ENCODE measurements at places on chromosomes 16 and 17.

GRCh38 chr16:88809676-88810165, 2.0 kb downstream of the APRT start:
- DNase-seq, result no peak

GRCh38 chr16:21656795-21657768, 4.7 kb upstream of the IGSF6 start:
- peak; percentile 80 for DNase-seq

GRCh38 chr16:10833271-10833670, 14.7 kb upstream of the TVP23A start:
- DNase-seq, result no peak

DNA sequence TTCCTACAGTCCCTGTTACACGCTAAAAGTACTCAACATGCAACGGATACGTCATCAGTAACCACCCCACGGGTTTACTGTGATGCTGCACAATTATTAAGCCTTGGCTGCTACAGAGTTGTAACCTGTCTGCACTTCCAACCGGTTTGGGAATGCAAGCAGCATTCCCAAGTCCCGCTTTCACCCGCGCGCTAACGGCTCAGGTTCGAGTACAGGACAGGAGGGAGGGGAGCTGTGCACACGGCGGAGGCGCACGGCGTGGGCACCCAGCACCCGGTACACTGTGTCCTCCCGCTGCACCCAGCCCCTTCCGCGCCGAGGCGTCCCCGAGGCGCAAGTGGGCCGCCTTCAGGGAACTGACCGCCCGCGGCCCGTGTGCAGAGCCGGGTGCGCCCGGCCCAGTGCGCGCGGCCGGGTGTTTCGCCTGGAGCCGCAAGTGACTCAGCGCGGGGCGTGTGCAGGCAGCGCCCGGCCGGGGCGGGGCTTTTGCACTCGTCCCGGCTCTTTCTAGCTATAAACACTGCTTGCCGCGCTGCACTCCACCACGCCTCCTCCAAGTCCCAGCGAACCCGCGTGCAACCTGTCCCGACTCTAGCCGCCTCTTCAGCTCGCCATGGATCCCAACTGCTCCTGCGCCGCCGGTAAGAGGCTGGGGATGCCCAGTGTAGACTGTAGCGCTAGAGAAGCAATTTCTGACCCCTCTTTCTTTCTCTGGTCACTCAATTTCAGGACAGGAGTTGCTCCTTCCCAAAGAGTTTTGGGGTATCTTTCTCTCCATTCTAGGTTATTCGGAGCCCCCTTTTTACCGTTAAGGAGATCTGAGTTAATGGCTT, at the start of gene MT2A:
MT2A (plus strand) TSS at position 542 of the 833 bp plus-strand sequence; CDS start at position 614, 72 bp downstream.
- peak; percentile 95 for DNase-seq

DNA sequence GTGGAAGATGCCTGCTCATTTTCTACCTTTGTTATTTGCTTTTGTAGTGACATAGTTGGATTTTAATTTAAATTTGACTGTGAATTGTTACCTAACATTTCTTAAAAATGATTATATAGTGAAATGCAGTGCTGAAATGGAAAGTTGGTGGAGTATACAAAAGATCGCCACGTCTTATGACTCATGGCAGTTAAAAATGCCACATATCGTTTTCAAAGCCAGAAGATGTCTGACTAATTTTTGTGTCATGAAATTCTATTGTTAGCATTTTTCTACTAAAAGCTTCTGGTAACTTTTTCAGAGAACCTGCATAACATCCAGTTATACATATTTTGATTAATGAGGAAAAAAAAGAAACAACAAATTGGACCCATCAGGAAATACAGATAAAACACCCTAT, 20.6 kb downstream of the MAP2K4 start:
- DNase-seq, result no peak

DNA sequence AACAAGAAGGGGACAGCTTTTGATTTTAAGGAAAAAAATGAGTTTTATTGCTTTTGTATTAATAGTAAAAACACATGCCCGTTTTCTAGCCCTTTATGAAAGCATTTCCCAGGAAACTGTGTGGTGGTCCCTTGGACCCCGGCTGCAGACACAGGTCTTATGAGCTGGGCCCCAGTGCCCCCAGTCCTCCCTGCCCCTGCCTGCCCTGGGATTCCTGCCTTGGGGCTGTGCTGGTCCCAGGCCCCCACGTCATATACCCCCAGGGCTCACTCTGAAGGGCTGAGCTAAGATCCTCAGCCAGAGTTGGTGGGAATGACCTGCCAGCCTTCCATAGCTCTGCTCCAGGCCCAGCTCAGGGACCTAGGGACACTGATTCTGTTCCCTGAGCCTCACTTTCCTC, 30.8 kb downstream of the GINS2 start:
- no peak for DNase-seq

GRCh38 chr16:10685709-10686108, 9.0 kb downstream of the TEKT5 start:
- no peak for DNase-seq

DNA sequence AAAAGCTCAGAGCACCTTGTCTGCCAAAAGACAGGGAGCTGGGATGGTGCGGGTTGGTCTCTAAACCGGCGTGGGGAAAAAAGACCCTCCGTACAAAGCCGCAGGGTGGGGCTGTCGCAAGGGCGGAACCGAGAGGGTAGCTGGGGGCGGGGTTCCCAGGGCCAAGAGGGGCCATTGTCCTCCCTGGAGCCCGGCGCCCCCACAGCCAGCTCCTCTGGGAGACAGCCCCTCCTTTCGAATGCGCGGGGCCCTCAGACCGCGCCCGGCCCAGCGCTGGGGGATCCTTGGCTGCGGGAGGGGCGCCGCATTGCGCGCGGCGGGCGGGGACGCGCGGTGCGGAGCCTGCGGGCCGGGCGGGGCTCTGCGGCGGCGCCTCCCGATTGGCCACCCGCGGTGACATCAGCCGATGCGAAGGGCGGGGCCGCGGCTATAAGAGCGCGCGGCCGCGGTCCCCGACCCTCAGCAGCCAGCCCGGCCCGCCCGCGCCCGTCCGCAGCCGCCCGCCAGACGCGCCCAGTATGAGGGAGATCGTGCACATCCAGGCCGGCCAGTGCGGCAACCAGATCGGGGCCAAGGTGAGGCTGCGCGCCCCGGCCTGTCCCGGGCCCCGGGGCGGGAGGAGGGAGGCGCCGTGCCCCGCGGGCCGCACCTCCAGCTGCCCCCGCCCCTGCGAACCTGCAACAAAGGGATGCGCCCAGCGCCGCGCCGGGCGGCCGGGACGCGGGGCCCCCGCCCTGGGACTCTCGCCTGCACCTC, at the start of gene TUBB3:
TUBB3 (plus strand) TSS at position 459 of the 756 bp plus-strand sequence; CDS start at position 519, 60 bp downstream.
- peak; percentile 90 for DNase-seq

DNA sequence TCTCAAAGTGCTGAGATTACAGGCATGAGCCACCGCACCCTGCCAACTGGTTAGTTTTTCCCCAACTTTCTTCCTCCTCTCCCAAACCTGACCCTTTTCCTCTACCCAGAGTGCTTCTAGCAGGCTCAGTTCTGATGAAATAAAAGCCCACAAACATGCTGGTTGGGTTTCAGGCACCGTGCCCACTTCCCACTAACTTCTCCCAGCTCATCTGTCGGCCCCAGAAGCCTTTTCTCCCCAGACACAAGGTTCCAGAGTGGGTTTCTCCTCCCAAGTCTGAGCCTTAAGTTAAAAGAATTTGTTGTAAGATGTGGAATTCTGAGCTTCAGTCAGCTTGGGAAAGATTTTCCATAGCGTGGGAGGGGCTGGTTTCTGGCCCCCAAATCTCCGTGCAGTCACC, 11.5 kb upstream of the SCN4A start:
- DNase-seq, result no peak

- no peak for DNase-seq
Observed at GRCh38 chr17:4542003-4542725, 13.0 kb downstream of the MYBBP1A start.

DNA sequence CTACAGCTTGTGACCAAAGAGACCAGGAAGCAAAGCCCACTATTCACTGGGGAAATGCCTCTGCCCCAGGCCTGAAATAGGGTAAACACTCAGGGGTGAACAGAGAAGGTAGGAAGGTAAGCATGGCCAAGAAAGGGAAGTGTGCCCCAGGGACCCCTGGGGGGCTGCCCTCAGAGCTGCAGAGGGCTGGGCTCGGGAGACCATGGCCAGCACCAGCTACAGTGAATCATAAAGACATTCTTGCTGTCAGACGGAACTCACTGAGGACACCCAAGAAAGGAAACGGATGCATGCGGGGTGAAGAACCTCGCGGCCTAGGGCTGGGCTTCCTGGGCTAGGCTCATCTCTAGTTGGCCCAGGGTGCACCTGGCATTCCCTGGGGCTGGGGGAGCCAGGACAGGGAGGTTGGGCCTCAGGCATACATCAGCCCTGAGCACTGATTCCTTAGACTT, 9.6 kb downstream of the HIC1 start:
- DNase-seq, result no peak

DNA sequence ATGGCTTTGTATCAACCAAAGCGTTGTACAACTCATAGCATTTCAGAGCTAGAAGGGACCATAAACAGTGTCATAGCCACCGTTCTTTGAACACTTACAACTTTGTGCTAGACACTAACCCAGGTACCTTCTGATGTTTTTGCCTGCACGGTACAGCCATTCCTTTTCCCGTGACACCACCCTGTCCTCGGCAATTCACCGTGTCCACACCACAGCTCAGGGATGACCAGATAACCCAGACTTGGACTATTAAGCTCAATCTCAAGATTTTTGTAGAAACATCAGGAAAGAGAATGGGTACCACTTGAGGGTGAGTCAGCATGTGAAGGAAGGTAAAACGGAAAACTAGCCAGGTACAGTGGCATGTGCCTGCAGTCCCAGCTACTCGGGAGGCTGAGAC, 9.8 kb upstream of the CBFB start:
- no peak for DNase-seq

DNA sequence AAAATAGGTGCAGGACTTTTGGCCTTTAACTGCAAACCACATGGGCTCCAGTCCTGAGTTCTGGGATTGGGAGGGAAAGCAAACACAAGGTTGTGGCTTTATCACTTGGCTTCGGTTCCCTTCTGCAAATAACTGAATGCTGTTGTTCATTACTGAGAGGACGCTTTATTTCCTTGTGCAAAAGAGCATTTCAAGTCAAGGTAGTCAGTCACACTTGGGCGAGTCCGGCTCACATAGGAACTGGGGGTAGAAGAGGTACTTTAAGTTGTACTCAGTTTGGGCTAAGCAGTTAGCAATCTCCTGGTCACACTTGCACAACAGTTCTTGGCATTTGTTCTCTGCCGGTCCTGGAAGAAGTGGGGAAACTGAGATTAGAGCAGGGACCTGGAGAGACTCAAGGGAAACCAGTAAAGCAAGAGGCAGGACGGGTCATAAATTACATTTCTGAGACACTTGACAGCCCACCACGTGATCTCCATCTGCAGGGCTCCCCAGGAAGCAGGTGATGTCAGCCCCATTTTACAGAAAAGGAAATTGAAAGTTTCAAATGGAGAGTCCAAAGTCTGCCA, 21.6 kb downstream of the PLA2G10 start:
- no peak for DNase-seq

DNA sequence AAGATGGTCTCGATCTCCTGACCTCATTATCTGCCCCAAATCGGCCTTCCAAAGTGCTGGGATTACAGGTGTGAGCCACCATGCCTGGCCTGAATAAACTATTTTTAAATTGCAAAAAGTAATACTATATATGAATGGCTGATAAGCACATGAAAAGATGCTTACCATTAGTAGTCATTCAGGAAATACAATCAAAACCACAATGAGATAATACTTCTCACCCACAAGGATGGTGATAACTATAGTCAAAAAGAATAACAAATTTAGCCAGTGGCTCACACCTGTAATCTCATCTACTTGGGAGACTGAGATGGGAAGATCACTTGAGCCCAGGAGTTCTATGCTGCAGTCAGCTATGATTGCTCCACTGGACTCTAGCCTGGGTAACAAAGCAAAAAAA, 2.4 kb upstream of the TACO1 start:
- no peak for DNase-seq

GRCh38 chr17:17440010-17440843, 36.6 kb upstream of the MED9 start:
- DNase-seq, result peak; percentile 84

DNA sequence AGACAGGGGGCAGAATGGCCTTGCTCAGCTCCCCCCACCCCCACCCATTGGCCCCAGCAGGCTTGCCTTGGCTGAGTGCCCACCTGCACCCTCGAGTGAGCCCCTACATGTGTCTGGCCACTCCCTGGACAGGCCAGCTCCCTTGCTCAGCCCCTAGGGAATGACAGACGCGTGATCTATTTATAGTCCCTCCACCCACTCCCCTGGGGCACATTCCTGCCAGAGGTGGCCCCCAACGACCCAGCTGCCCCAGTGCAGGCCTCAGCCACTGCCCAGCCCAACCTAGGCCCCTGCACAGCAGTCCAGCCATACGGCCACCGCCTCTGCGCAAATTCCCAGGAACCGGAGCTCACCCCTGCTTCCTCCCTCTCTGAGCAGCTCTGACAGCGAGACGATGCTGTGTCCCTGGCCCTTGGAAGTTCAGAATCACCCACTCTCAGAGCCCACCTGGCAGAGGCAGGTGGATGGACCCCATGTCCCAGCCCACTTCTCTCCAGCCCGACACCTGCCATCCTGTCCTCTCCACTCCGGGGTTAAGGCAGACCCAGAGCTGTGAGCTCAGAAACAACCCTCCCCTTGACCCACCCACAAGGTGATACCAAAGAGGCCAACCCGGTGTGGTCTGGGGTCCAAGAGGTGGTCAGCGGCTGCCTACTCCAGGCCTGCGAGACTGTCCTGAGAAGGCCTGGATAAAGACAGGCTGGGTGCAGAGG, 11.5 kb upstream of the P2RX1 start:
- no peak for DNase-seq

DNA sequence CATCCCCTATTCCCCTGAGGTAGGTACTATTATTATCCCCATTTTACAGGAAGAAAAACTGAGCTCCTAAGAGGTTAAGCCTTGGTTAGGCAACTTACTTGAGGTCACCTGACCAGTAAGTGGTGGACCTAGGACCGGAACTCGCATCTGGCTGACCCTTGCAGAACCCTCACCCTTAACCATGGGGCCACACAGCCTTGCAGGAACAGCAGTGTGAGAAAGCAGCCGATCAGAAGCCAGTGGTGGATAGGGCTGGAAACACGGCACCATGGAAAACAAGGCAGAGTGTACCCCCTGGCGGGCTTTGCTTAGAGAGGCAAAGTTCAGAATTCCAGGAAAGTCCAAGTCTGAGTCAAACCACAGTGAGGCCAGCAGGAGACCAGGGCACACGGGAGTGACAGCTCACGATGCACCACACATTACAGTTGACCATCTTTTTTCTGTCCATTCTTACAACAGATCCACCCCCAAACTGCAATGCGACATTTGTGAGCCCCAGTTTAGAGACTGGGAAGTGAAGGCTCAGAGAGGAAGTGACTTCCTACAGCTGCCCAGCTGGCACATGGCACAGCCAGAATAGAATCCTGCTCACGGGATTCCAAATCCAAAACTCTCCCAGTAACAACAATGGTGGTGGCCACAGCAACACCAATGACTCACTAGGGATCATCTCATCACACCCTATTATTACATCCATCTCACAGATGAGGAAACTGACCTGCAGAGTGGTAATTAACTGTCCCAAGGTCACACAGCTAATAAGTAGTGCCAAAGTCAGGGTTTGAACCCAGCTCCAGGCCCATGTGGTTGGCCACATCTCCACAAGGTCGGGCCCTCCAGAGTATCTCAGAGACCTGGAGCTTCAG, 20.3 kb downstream of the KIFC3 start:
- no peak for DNase-seq
